ENCODE measurements at places on chromosomes 11 and 22. TPM values are rescaled to one million over a fixed set of nuclear protein-coding genes. Genes with fewer than 3 reads are reported as not detected.

GRCh38 chr11:75496305-75496752, 29.4 kb downstream of the GDPD5 start:
- no peak for DNase-seq

DNA sequence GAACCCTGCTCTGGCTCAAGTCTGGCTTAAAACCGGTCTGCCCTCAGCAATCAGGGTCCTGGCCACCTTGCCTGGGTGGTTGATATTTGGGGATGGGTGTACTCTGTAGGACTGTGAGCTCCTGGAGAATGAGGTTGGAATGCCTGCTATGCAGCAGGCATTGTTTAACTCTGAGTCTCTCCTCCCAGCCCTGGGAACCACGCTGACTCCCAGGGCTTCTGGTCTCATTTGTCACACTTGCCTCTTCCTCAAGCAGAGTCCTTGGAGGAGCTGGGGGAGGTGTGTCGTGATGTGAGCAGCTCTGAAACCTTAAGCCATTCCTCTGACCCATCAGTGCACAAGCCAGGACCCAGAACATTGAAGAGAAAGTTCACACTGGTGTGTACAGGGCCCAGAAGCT, 340.1 kb downstream of the MN1 start:
- no peak for DNase-seq

DNA sequence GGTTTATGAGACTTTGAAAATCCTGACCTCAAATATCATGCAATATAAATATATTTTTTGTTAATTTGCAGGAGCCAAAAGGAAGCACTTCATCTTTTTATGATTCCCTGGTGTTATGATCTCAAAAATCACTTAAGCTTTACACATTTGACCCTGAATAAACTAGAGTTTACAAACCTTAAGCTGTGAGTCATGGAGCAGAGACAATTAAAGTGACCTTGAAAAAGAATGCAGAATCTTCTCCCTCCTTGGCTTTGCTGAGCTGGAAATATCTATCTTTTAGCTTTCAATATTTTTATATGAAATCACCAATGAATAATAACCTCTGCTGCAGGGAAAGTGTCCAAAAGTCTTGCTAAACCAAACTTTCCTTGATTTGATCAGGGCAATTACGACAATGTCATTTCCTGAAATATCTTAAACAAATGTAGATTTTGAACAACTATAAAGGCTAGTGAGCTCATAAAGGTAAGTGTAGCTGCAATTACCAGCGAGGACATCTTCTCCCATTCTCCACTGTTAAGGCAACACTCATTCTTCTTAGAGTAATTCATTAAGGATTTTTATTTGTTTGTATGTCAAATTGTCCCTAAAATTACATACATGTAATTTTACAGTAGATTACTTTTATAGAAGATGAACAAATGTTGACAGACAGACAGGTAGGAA, 747.0 kb upstream of the LUZP2 start:
- no peak for DNase-seq

- no peak for DNase-seq
Measured at GRCh38 chr11:7687386-7687785, 14.1 kb upstream of the CYB5R2 start.

Gene HEPN1
- polyA plus RNA-seq = 1.3 TPM
